ENCODE measurements at places on chromosomes 5 and 9.

GRCh38 chr9:134252084-134252830 lies 74.0 kb upstream of the RXRA start:
- DNase-seq: no peak

- no peak for DNase-seq
These were observed 43.8 kb upstream of the FCN1 start for GRCh38 chr9:134961331-134962064.

GRCh38 chr9:18441261-18441660 lies 32.7 kb upstream of the ADAMTSL1 start:
- DNase-seq: no peak

DNA sequence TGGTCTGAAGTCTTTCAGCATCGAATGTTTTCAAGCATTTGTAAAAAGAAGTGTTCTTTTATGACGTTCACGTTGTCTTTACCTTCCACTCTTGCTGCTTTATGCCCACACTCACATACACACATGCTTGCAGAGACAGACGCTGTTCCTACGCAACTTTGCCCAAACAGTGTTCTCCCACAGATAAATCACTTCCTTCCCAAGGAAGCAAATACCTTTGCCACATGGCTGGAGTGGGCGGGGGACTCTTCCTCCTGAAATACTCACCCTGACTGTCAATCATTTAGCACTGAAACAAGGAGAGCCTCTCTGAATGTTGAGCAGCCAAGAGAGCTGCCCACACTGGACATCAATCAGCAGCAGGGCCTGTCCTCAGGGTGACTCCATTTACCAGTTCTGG lies 22.4 kb upstream of the ASTN2 start:
- no peak for DNase-seq

DNA sequence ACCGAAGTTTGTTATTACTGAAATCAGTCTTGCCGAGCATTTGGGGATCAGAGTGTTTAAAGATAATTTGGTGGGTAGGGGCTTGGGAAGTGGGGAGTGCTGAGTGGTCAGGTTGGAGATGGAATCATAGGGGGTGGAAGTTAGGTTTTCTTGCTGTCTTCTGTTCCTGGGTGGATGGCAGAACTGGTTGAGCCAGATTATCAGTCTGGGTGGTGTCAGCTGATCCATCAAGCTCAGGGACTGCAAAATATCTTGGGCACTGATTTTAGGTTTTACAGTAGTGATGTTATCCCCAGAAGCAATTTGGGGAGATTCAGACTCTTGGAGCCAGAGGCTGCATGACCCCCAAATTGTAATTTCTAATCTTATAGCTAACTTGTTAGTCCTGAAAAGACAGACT lies 5.4 kb upstream of the ANKRD31 start:
- DNase-seq: no peak

GRCh38 chr5:6084376-6084775 lies 294.0 kb downstream of the MED10 start:
- no peak for DNase-seq

DNA sequence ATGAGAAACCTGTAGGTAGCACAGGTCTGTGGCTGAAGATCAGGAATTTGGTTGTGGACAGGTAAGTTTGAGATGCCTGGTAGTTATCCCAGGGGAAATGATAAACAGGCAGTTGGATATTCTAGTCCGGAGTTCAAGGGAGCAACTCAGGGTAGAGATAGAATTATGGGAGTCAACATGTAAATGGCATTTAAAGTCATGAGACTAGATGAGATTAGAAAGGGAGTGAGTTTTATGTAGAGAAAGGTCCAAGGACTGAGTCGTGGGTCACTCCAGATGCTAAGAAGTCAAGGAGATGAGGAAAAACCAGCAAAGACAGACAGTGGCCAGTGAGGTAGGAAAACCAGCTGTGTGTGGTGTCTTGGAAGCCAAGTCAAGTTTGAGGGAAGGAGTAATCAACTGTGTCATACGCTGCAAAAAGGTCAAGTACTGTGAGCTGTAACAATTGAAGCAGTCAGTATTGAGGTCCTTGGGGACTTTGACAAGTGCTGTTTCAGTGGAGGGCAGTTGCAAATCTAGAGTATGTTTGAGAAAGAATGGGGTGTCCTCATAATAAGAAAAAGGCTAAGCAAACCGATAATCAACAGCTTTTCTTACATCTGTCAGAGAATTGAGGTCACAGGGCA lies 18.2 kb downstream of the GNPDA1 start:
- DNase-seq: no peak

DNA sequence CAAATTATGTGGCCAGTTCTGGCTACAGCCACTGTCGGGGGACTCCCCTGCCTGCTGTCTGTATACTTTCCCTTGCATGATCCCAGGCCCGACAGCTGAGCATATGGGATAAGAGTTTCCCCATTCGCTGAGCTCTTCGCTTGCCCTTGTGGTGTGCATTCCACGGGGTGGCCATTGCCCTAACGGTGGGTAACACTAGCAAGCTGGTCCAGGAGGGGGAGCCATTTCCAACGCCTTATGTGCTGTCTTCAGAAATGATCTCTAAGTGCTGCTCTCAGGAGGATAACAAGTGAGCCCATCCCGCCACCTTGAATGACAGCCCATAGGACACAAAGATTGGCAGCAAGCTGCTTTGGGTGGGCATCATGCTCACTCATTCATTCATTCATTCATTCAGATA lies 190.9 kb downstream of the FSTL4 start:
- no peak for DNase-seq

DNA sequence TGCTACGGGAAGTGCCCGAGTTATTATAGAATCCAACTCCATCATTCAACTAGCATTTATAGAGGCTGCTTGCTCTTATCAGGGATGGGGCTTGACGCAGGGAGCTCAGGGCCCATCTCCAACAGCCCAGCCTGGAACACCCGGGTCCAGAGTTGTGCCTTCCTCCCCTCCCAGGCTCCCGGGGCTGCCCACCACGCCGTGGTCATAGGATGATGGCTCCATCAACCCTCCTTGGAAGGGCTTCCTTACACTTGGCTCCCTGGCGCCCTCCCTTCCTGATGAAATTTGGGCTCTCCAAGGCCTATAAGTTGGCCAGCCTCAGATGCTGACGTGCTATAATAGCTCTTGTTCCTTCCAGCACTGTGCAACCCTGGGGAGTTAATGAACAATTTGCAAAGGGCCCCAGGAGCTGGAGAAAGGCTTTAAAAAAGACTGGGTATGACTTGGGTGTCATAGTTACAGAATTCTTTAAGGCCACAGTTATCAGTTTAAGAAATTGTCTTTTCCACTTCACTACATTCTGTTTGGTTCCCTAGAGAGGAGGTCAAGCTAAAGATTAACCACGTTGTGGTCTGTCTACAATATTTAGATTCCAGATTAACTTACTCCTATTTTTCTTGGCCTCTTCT lies 42.5 kb upstream of the GADD45G start:
- DNase-seq: no peak

DNA sequence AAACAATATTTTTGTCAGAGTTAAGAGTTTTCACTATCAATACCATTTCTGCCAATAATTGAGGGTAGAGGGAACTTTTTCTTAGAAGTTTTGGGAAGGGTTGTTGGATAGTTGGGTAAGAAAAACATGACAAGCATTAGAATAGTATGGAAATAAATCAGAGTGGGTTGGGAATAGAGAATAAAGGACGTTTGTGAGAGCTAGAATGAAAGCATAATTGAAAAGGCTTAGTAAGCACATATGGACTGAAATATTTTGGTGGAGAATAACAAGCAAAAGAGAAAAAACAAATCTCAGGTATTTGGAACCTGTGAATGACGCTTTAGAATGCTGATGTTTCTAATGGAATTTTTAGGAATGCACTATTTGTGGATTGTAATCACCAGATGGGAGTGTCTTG lies 262.9 kb upstream of the EDIL3 start:
- no peak for DNase-seq

GRCh38 chr5:76821136-76821535 lies 2.3 kb downstream of the F2RL1 start:
- DNase-seq: no peak

DNA sequence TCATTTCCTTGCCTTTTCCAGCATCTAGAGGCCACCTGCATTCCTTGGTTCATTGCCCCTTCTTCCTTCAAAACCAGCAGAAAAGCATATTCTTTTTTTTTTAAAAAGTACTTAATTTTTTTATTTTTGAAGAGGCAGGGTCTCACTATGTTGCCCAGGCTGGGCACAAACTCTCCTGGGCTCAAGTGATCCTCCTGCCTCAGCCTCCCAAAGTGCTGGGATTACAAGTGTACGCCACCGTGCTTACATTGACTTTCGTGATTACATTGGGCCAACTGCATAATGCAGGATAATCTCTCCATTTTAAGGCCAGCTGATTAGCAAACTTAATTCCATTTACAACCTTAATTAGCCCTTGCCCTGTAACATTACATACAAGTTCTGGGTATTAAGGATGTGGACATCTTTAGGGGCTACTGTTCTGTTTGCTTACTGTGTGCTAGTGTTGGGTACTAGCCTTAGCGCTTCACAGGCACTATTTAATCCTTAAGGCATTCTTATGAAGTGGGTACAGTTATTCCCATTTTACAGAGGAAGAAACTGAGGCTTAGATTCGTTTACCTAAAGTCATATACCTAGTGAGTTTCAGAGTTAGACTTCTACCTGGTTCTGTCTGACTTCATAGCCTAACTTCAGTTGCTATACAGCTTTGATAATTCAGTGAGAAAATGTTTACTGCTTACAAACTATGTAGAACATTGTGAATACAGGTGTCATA lies 33.7 kb downstream of the SLC25A51 start:
- DNase-seq: no peak

- no peak for DNase-seq
These were observed 56.6 kb downstream of the ADAM19 start for GRCh38 chr5:157518963-157519362.

DNA sequence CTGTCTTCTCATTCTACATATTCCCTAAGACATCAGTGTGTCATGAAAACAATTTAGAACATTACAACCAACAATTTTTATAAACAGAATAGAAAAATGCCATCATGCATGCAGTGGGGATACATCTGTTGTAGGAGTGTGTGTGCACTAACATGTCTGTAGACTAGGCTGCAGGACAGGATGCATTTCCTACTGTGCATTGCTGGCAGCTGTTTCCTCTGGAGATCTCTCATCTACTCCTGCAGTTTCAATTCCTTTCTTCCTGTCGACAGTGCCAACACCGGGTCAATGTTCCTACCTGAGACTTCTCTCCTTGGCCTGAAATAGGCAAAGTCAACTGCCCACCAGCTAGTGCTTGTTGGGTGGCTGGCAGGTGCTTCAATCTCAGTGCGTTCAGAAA lies 69.8 kb downstream of the ANKH start:
- no peak for DNase-seq

DNA sequence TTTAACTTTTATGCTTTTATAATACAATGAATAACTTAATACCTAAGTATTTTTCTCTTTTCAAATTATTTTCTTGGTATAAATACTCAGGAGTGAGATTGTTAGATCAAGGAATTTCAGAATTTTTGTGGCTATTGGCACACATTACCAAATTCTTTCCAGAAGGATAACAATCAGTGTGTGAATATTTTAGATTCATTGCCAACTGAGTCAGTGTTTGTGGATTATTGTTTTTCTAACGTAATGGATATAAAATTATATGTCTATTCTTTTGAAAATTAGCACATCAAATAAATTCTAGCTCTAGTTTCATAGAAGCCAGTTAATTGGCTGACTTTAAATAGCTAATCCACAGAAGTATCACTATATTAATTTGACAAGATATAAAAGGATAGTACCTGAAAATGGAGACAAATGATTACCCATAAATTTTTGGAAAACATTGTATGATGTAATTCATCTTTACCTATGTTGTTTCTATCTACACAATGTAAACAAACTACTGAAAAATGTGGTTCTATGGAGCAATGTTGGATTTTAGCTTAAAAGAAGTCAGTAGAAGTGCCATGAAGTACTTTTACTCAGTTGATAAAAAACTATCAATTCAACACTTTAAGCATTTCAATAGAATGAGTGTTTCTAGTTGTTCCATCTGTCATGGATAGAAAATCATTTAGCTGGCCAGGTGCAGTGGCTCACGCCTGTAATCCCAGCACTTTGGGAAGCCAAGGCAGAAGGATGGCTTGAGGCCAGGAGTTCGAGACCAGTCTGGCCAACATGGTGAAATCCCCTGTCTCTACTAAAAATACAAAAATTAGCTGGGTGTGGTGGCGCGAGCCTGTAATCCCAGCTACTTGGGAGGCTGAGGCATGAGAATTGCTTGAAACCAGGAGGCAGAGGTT lies 185.1 kb downstream of the ADAMTSL1 start:
- no peak for DNase-seq

DNA sequence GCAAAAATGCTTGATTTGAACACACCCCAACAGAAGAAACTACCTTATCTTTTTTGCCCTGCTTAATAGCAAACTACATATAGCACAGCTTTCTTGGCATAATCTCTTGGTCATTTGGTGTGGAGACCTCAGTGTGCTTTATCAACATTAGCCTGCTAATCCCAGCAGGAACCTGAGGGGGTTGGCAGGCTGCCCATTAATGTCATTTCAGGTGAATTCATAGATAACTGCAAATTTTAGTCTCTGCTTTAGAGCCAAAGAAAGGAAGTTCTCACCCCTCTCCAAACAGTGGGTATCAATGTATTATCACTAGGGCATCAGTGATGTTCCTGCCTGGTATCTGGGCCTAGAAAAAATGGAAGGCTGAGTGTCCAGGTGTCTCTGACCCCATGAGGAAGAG lies 489.0 kb downstream of the NTRK2 start:
- peak; percentile 22 for DNase-seq

DNA sequence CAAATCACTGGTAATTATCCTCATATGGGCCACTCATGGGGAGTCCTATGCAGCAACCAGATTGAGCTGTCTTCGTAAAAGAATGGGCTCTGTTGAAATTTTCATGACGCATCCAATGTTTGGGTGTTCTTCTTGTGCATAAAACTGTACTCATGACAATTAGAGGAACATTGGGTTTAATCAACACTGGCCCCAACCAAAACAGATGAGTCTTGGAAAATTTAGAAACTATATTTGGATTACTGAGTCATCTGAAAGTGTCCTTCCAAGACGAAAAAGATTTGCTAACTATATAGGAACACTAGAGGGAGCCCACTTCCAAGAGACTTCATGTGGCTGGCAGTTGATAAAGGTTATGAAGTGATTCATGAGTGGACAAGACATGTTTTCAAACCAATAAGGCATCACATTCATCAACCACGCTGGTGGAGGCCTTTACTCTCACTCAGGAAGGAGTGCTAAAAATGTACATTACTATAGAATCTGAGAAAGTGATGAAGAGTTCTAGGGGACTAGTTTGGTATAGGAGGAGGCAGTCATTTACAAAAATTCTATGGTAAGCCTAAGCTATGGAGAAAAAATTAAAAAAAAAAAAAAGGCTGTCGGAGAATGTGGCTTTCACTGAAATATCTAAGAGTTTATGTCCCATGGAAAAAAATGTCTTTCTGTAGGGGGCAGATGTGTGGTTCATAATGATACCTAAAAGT lies 313.5 kb downstream of the PRDM9 start:
- peak; percentile 63 for DNase-seq

GRCh38 chr5:14215901-14216300 lies 72.8 kb downstream of the TRIO start:
- DNase-seq: no peak

GRCh38 chr5:151720215-151720614 lies 33.5 kb upstream of the SPARC start:
- no peak for DNase-seq
